ENCODE measurements at places on chromosomes 1 and 21.

- DNase-seq, result peak; percentile 54
Observed at GRCh38 chr1:68081775-68082283, 31.4 kb upstream of the DIRAS3 start.

DNA sequence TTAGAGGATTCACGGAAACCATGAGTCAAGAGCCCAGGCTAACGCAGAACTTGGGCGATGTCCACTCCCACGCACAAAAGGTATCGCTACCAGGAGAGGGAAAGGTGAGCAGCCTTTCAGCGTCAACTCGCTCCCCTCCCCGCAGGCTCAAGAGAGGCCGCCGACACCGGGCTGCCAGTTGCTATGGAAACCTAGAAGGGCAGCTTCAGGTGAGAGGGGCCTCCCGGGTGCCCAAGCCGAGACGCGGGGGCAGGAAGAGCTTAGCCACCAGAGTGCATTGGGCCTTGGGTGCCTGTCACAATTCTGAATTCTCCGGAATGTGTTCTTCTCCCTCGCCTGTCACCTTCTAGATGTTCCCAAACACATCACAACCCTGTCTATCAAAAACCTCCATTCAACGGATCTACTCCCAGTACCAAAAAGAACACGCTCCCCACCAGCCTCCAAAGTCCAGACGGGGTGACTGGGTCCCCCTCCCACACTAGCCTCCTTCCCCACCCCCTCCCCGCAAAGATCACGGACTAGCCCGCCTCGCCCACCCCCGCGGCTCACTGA is 694 bp downstream of the MEAF6 start:
- no peak for DNase-seq

- DNase-seq, result no peak
Observed at GRCh38 chr1:201537891-201538611, 876 bp upstream of the NAV1 start.

- DNase-seq, result peak; percentile 77
Observed at GRCh38 chr1:209673631-209674417, 1.4 kb upstream of the G0S2 start.

DNA sequence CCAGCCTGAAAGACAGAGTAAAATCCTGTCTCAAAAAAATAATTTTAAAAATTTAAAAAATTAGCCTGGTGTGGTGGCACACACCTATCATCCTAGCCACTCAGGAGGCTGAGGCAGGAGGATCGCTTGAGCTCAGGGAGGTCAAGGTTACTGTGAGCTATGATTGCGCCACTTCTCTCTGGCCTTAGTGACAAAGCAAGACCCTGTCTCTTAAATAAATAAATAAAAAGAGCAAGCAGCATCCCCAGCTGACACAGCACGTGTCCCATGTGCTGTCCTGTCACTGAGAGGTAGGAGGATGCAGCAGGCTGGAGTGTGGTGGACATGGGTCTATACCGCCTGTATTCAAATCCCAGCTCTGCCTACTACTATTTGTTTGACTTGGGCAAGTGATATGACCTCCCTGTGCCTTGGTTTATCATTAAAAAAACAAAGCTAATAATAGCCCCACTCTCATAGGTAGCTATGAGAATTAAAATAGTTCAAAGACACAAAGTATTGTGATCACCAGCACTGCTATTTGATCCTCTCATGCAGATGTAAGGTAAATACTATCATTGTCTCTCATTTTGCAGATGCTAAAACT is 22.2 kb upstream of the ECE1 start:
- DNase-seq, result no peak

GRCh38 chr21:36180963-36181362 is 24.3 kb downstream of the DOP1B start:
- no peak for DNase-seq

- DNase-seq, result no peak
Observed at GRCh38 chr1:180515364-180515763, 13.0 kb upstream of the ACBD6 start.

DNA sequence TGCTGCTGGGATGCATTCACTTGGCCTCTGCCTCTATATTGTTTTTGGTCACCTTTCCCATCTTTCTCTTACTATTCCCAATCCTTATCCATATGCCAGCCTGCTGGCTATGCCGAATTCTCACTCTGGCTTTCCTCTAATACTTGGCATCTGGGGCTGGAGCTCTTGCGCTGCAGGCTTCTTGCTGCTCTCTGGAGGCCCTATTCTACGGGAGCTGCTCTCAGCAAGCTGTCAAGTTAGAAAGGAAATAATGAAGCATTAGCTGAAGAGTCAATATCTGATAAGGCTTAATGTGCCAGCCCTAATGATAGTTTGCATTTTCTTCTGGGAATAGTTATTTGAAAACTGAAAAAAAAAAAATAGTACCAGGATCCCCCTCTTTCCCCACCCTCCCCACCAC is 125.3 kb upstream of the CYYR1 start:
- no peak for DNase-seq

- no peak for DNase-seq
Observed at GRCh38 chr1:39680751-39681150, 8.8 kb upstream of the NT5C1A start.

DNA sequence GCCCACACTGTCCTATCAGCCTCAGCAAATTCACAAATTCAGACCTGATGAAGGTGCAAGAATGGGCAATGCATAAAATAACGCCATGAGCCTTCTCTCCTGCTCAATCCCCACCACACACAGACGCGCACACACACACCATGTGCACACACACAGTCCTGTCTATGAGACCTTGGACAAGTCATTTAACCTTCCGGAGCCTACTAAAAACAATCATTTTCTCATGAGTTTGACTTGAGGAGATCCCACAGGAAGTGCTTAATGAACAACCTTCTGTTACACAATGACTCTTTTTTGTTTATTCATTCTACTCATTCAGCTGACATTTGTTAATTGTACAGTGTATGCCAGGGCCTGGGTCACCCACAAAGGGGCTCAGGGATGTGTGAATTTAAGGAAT is 125.4 kb downstream of the EDEM3 start:
- peak; percentile 48 for DNase-seq

DNA sequence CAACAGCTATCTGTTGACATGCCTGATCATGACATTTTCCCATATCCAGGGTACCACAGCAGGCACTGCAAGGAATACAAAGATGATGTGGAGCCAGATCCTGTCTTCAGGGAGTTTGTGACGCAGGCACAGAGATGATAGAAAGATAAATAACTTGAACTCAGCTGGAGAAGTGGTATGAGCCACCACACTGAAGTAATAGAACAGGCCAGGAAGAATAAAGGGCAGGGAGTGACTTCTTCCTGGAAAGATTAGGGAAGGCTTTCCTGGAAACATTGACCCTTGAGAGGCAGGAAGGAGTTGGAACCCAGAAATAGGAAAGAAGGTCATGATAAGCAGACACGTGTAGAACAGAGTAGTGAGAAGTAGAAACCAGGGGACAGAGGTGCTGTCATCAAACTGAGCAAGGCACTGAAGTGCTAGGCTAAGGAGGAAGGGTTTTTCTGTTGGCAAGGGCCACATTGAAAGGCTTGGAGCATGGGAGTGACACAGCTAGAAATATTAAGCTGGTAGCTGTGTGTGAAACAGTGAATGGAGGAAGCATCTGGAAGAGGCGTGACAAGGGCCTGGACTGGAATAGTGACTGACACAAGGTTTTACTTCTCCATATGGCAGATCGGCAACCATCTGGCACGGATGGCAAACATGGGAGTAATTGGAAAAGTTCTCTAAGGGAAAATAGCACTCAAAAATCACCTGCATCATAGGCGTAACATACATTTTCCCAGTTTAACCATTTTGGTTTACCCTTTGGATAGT is 68.4 kb downstream of the AK5 start:
- DNase-seq, result no peak

DNA sequence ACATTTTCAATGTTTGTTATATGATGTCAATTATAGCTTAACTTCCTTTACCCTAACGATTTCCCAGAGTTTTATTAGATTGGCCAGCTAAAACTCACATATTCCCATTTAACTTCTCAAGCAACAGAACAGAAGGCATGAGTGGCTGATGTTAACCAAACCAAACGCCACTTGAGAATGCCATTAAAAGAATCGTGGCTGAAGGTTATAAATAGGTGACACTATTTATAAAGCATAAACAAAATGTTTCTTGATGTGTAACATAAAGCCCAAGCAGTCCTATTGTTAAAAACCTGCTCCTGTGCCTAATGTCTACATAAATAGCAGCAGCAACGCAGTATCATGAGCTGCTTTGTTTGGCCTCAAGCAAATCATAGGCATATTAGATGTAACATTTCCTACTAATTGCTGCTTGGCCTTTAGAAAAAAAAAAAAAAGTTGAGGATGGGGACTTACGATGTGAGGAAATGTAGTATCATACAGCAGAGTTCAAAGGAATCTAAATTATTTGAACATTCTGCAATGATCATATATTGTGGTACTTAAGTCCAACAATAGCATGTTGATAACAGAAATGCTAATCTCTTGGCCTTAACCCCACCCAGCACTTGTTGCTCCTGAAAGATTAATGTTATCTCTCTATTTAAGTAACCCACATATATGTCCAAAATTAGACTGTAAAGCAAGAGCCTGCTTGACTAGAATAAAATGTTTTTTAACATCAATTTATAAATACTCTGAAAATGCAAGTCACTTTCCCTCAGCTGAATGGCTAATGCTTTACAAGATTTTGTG is 106.0 kb downstream of the ESRRG start:
- no peak for DNase-seq

DNA sequence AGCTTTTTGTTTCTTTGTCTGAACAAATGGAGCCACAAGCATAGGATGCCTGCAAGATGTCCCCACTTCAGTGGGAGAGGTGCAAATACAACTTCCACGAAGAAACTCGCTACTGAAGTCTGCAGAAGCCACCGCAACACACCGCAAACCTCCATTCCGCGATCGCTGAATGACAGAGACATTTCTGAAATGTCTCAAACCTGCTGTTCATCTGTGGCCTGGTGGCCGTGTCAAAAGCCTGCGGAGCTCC is 1.0 kb downstream of the TP53BP2 start:
- DNase-seq, result no peak

GRCh38 chr1:31707711-31708110 is 3.9 kb upstream of the COL16A1 start:
- DNase-seq, result peak; percentile 92

DNA sequence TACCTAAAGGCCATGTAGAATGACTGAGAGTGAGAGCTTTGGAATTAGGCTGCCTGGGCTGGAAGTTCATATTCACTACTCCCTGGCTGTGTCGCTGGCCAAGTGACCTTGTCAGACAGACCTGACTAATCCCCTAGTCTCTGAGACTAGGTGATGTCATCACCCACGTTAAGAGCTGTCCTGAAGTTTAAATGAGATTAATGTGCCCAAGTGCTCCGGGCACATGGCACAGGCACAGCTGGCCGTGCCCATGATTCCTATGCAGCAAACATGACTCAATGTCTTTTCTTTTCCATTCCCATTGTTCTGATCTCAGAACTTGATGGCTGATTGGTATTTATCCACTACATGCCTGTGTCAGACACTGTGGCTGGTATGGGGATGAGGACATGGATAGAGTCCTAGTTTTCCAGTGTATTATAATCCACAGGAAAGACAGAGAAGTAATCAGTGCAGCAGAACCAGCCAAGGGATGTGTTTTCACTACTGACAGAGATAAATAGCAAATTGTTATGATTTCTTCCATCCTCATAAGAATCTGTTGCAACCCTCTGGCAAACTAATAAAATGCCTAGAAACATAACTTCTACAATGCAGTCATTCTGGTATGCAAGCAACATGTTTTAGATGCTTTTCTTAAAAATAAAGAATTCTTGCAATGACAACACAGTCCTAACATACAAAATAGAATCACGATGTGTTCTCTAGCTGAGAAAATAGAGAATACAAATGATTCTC is 180.9 kb downstream of the PCP4 start:
- no peak for DNase-seq

DNA sequence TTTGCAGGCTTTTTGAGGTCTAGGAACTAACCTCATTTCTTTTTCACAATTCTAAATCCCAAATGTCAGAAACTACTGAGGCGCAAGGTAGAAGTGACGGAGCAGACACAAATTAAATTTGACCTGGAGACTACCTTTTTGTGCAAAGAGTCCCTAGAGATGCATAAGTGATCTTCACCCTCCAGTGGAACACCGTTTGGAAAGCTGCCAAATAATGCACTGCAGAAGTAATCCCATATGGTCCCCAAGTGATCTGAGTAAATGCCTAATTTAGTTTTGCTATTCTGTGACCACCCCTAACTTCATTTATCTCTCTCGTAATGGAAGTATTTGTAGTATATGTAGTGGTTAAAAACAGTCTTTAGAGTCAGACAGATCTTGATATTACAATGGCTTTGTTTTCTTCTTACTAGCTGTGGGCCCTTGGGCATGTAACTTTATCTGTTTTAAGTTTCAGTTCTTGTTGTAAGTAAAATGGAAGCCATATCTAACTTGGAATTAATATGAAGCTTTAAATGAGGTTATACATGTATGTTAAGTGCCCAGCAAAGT is 70.4 kb upstream of the IPO9 start:
- DNase-seq, result no peak

GRCh38 chr1:17611991-17612390 is 72.5 kb downstream of the ARHGEF10L start:
- DNase-seq, result peak; percentile 74

DNA sequence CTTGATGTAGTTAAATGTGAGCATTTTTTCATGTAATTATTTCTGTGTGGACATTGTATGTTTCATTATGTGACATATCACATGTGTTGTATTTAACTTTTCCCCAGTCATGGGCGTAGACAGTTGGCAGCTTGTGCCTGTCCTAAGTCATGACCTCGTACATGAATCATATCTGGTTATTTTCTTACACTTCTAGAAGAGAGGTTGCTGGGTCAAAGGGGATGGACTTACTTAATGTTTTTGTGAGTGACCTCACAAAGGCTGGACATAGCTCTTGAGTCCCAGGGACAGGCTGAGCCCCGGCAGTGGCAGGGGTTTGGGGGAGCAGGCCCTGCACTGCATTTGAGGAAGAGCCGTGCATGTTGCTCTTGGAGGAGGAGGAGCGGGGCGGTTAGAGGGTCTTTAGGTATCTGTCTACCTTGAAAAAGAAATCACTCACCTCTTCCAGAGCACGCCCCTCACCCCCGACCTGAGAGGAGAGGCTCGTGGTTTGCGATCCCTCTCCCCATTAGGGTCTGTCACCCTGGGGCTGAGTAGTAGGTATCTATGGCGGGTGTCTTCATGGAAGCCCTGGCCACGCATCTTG is 16.4 kb downstream of the IFNGR2 start:
- no peak for DNase-seq

GRCh38 chr21:42187976-42188653 is 30.8 kb upstream of the ABCG1 start:
- peak; percentile 23 for DNase-seq

Measured in fibroblast of lung (primary cell).